ENCODE measurements at places on chromosomes 5 and 9.

- no peak for DNase-seq
Measured at GRCh38 chr9:111949919-111950318, 53.3 kb downstream of the UGCG start.

DNA sequence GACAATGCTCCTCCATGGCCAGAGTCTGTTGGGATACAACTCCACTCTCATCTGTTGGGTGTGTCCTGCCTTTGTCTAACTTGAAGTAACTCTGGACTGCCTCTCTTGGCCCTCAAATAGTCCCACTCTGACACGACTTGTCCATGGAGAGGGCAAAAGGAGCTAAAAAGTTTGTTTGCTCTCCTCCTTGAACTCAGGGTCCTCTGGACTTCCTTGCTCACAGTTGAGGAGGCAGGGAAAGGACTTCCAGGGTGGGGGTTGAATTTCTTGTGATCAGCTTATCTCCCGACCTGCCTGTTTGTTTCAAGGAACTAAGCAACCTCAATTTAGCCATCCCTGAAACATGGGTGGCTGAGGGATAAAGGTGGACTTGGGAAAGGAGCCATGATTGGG, 11.7 kb downstream of the DNAJB5 start:
- no peak for DNase-seq

- DNase-seq = no peak
Measured at GRCh38 chr5:56815658-56816545, 553 bp downstream of the MAP3K1 start.

DNA sequence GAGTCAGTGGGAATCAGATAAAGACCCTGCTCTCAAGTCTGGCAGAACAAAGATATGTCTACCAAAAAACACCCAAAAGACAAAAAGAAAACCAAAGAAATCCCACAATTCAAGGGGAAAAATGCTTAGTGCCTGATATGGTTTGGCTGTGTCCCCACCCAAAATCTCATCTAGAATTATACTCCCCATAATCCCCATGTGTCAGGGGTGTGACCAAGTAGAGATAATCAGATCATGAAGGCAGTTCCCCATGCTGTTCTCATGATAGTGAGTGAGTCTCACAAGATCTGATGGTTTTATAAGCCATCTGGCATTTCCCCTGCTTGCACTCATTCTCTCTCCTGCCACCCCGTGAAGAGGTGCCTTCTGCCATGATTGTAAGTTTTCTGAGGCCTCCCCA, 13.4 kb downstream of the FBXO10 start:
- no peak for DNase-seq

- DNase-seq = no peak
Measured at GRCh38 chr9:72443855-72444254, 77.6 kb upstream of the TMC1 start.

DNA sequence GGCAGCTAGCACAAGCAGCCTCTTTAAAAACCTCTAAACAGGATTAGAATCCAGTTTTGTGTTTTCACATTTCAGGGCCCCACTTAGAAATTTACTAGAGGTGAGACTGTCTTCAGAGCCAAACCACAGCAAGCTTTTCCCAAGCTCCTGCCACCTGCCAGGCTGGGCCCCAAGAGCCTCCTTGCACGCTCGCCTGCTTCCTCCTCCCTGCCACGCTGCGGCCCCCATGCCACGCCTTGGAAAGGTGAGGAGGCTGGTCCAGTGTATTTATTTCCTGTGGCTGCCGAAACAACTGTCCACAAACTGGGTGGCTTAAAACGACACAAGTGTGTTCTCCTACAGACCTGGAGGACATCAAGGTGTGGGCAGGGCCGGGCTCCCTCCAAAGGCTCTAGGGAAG, 43.4 kb downstream of the NKX2-5 start:
- DNase-seq = no peak

GRCh38 chr9:27382308-27382707, 85.4 kb upstream of the EQTN start:
- DNase-seq = no peak

GRCh38 chr9:70407081-70407503, 7.4 kb downstream of the KLF9 start:
- DNase-seq = no peak

DNA sequence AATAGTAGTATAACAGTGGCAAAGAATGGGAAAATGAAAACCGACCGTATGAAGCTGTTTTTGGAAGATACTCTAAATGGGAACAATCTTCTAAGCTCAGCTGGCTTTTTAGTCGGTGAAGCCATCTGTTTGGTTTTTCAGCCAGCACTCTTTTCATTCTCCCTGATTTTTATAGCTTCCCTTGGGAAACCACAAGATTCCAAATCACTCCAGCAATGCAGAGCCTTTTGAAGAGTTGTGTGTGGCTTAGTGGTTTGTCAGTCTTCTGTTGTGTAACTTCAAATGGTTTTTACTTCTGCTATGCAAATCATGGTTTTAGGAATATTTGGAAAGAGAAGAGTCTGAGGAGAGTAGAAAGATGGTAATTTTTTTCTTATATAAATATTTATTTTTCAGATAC, 180.7 kb downstream of the KDM4C start:
- DNase-seq = peak; percentile 36

GRCh38 chr9:15142878-15143534, 164.0 kb downstream of the TTC39B start:
- DNase-seq = peak; percentile 50

- DNase-seq = no peak
Measured at GRCh38 chr9:96241391-96241809, 60.6 kb downstream of the HSD17B3 start.
